ENCODE measurements at places on chromosomes 5 and 9.

- DNase-seq = no peak
These were observed 586.4 kb downstream of the HTR1A start for GRCh38 chr5:63375851-63376250.

DNA sequence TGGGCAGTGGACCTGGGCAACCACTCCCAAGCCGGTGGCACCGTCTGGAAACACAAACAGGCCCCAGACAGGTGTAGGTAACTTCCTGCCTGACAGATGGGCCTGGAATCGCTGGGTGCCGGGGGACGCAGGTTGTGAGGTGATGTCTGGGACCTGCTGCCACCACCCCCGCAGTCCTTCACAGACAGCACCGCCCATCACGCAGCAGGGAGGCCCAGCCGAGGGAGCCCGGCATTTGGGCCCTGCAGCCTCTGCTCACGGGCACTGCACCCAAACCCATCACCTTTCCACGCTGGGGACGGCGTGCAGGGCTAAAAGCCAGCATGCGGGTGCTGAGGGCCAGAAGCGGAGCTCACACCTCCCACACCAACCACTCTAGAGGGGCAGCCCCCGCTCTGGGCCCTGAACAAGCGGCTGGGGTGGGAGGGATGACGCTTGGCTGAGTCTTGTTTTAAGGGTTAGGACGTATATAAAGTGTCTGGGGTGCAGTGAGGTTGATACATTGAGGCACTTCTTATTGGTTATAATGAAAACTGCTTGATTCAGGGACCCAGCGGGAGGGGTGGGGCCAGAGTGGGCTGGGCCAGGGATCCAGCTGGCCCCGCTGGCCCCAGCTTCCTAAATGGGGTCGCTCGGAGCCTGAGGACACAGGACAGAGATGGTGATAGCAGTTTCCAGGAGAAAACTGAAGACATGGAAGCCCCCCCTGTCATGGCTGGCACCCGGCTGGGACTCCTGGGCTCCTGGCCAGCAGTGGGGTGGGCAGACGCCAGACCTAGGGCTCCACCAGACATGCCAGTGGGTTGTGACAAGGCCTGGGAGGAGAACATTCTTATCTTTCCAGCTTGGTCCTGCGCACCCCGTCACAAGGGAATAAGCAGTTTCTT, 11.3 kb downstream of the MYMK start:
- peak; percentile 13 for DNase-seq

DNA sequence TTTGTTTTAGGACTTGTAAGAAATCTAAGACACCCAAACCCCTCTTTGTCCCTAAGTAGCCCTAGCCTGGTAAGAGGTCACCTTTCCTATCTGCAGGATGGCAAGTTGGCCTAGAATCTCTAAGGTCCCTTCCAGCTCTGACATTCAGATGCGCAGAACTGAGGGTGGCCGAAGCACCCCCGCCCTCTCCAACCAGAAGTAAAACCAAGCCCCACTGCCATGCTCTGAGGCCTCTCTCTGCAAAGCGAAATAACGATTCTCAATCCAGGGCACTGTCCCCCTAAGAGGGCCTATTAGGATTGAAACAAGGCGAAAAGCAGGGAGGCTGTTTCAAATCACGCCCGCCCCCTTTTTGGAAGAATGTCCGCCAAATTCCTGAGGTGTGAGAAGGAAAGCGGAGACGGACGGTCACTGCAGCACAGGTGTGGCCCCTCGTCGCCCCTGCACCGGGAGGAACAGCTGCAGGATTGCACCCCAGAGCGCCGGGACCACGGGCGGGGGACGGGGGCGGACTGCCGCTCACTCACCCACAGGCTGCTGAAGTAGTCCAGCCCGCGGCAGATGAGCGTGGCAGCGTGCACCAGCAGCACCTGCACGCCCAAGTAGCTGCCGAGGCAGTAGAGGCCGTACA, 824 bp downstream of the TMEM245 start:
- DNase-seq = peak; percentile 77

DNA sequence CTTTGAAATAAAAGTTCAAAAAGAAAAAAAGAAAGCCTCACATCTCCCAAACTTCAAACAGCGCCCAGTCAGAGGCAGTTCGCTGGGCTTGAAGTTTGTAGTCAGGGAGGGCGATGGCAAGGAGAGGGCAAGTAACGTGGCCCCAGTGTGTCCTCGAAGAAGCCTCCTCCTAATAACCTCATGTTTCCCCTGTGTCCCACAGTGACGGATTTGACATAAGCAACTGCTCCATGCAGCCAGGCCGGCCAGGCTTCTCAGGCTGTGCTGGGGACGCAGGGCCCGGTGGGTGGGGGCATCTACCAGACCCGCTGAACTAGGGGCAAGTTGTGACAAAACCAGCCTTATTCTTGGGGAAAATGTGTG, 172.2 kb downstream of the ERCC6L2 start:
- no peak for DNase-seq

DNA sequence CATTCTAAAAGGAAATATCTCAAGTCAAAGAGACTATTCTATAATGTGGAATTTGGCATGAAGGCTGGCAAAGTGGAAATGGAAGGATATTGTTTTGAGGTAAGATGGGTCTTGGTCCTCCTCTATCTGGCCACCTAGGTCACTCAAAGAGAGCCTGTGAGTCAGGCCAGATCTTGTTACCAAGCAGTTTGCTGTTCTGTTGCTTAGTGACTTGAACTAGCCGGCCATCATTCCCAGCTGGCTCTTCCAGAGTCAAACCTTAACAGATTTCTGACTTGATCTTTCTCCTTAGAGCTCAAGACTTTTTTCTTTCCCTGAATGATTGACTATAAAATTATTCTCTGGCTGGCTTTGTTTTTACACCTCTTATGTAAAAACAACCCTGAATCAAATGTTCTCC, 136.1 kb downstream of the PDE4D start:
- no peak for DNase-seq

DNA sequence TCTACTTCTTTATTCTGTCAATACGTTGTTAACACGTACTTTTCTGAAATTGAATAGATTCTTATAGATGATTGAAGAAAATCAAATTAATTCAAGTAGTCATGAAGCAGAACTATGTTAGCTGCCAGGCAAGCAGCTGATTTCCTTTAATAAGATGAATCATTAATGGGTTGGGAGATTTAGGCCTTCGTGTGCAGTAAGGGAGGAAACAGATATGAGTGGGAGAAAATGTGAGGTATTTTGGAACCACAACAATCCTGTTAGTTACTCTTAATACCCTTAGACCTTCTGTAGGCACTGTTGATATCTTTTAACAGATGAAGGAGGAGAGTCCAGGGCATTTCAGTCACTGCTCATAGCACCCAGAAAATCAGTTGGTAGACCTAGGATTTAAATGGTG, 121.0 kb downstream of the AOPEP start:
- DNase-seq = no peak
